ENCODE measurements at places on chromosomes 7 and 10. TPM values are rescaled to one million over a fixed set of nuclear protein-coding genes. Genes with fewer than 3 reads are reported as not detected.

DNA sequence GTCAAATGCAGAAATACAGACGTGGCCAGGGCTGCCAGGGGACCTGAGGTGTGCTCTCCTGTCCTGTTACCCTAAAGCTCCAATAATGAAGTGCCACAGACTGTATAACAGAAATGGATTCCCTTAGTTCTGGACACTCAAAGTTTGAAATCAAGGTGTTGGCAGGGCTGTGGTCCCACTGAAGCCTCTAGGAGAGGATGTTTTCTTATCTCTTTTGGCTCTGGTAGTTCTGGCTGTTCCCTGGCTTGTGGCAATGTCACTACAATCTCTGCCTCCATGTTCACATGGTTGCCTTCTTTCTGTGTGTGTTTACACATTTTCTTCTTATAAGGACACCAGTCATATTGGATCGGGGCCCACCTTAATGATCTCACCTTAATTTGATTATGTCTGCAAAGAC is 15.3 kb upstream of the EEPD1 start:
- no peak for DNase-seq

- DNase-seq, result peak; percentile 56
Observed at GRCh38 chr7:37052705-37053104, 328.4 kb upstream of the AOAH start.

OR2A12 gene
- not detected for total RNA-seq

EPHB6 gene
- total RNA-seq, result 0.09 TPM

CADPS2 gene
- 69.4 TPM for total RNA-seq

NPFFR1 gene
- not detected for total RNA-seq

CALML5 gene
- not detected for total RNA-seq
